ENCODE measurements at places on chromosomes 7 and 10.

DNA sequence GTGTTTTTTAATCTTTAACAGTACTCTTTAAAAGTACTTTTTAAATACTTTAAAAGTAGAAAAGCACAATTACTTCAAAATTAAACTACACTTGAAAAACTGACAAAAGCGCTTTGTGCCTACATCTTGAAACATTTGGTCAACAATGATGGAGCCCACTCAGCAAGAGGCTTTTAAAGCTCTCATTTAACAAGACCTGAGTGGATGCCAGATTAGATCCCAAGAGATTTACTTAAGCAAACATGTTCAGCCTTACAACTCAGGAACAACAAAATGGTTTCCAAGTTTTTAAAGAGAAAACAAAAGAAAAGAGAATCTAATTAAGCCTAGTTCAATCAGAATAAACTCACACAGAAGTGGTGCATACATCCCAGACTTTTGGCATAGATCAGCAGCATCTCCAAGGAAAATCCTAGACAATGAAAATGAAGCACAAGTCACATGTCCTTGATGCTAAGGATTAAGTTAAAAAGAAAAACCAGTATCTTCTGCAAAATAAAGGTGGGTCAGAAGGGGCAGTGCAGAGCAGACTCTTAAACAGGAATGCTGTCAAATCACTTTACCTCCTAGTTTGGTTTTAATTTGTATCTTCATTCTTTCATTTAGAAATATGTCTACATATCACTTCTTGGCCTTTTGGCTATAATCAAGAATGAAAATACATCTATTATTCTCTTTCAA lies 26.2 kb downstream of the HIBADH start:
- no peak for DNase-seq

DNA sequence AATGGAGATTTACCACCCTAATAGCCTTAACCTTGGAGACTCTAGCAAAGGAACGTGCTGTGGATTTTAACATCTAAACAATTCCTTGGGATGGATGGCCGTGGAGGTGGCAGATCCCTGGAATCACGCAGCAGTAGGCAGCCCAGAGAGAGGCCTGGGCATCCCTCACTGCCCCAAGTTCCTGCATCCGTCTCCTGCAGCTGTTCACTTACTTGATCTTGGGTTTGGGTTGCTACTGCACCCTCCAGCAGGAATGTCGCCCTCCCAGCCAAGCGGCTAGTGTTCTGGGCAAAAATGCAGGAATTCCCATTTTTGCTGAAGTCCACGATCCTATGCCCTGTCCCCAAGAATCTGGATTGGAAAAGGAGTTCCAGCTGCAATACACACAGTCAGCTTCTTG lies 166.7 kb upstream of the SH2B2 start:
- no peak for DNase-seq

GRCh38 chr10:107616031-107616430 lies 451.5 kb upstream of the SORCS1 start:
- DNase-seq, result no peak

- no peak for DNase-seq
These were observed 63.3 kb downstream of the IMMP2L start for GRCh38 chr7:111499027-111499426.

GRCh38 chr7:134031835-134032617 lies 95.1 kb upstream of the LRGUK start:
- DNase-seq, result no peak

DNA sequence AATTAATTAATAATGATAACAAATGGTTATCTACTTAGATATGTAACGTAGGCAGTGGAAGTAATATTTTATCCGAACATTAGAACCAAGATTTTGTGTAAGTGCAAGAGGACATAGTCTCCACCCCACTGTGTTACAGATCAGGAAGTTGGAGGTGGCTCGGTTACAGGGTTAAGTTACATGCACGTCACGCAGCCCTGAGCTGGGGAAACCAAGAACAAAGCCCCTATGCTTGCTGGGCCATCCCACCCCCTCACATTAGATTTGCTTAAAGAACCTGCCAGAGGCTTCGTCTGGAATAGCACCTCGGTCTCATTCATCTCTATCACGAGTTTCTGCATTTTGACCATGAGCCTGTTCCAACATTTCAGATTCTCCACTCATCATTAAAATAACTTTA lies 214.1 kb downstream of the ADARB2 start:
- no peak for DNase-seq

DNA sequence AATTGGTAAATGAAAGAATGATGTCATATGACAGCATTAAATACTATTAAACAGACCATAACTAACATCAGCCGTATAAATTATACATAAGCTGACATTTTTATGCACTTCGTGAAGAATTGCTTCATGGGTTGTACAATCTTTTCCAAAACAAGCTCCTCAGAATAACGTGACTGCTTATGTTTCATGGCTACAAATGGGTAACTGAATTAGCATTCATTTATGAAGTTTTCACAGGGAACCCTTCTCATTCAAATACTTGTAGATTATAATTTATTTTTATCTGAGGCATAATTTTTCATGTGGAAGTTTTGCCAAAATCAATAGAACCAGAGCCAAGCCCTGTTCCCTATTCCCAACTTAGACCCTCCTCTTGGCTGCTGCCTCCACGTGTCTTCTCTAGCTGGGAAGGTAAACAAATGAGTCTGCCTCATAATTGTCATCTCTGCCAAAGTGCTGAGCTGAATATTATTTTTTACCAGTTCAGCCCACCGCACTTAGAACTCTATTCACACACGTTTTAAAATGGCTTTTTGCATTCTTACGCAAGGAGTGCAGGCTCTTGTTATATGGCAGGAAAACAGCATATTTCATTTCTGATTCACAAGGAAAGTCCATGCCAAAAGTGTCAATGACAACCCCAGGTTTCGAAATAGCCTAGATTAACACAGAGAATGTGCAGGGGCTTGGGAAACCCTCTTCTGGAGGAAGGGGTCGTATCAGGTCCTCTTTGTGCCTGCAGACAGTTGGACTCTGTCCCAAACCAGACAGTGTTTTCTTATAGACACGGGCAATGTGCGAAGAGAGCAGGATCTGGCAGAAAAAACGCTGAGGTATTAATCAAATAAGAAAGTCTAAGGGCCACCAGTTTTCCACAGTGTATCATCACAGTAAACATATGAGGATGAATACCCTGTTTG lies 370.7 kb upstream of the MGMT start:
- DNase-seq, result no peak

- DNase-seq, result no peak
These were observed 238.5 kb downstream of the SEMA3A start for GRCh38 chr7:83956104-83956503.

DNA sequence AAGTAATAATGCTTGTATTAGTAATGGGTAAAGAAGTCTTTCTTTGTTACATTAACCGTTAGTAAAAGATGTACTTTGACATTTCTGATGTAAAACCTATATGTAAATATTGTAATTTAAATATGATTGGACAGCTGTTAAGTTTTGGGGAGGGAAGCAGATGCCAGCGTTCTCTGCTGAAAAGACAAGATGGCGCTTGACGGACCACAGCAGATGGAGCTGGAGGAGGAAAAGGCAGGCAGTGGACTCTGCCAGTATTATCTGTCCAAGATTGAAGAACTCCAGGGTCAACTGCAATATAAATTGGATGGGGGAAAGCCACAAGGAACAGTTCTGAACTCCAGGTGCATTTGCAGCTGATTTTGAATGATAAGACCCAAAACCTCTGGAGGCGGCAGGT lies 86.9 kb downstream of the ZNRF2 start:
- no peak for DNase-seq

- DNase-seq, result no peak
These were observed 74.0 kb downstream of the ARID5B start for GRCh38 chr10:61975391-61975932.

GRCh38 chr7:127035203-127035849 lies 217.4 kb downstream of the GRM8 start:
- no peak for DNase-seq

- no peak for DNase-seq
These were observed 56.1 kb upstream of the ADO start for GRCh38 chr10:62748386-62748785.

GRCh38 chr10:122376364-122376961 lies 2.0 kb downstream of the PLEKHA1 start:
- no peak for DNase-seq

DNA sequence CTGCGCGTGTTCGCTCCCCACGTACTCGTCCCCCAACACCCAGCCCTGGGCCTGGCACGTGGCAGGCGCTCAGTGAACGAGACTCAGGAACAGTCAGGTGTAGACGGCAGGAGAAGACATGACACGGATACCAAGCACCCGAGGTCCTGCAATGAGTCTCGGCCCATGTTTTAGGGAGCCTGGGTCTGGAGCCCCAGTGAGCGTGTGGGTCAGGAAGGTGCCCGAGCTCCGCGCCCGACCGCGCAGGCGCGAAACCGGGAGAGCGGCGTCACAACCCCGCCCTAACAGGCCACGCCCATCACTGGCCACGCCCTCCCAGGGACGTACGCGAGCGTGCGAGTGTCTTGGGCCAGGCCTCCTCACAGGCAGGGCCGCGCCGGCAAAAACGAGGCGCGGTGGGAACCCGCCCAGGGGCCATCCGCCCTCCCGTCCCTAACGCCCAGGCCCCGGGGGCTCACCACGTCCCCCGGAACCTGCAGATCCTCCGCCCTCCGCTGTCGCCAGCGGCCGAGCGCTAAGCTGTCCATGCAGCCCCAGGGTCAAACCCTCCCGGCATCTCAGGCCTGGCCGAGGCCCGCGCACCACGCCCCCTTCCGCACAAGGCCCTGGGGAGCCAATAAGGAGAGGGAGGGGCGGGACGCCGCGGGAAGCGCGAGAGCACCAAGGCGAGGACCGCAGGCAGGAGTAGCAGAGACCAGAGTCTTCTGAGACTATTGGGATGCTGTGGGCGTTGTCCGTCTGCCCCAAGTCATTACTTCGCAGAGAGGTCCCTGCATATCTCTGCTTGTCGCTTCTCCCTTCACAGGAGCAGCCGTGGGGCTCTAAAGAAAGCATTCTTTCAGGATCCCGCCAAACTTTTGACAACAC lies at the start of gene C10orf143:
Gene C10orf143 (minus strand): TSS at position 585 of the 867 bp plus-strand sequence. CDS start 58 bp downstream, at position 527.
- peak; percentile 97 for DNase-seq

GRCh38 chr10:61130366-61130765 lies 186.4 kb upstream of the RHOBTB1 start:
- no peak for DNase-seq

DNA sequence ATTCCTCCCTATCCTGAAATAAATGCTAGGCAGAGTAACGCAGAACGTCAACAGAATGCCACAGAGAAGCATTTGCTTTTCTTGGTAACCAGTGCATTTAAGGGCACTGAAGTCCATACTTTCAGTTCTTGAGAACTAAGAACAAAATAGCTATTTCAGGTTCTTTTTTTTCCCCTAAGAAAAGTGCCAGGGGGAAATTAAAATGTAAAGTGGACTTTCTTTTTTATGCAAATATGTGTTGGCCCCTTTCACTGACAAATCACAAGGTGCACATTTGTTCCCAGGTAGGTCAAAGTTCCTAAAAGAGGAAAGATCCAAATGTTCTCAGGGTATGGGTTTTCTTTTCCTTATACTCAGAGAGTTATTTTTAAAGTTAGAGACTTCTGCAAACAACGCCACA lies 151.5 kb downstream of the HPSE2 start:
- DNase-seq, result no peak

DNA sequence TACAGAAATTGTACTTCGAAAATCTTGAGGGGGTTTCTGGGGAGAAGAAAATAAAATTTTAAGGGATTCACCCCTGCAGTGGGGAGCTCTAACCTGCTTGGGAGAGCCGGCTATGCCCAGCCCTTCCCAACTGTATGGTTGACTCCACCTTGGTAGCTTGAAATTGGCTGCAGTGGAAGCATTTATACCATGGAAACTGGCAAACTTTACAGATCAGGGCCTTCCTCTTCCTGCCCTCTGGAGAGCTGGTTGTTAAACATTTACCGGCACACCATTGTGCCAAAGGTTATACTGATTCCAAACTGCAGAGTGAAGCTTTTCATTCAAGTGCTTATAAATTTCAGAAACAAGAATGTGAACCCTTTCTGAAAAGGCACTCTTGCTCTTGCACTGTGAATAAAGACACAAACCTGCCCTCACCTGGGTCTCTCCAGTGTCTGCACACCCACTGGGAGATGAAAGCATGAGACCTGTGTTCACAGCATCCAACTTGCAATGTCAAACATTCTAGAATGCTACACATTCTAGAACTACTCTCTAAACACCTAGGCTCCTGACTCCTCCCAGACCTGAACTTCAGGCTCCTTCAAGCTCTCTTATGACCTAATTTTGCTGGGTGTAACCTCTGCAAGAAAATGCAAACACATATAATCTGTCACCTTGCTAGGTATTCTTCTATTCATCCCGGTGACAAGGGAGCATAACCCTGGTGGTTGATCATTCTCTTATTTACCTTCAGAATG lies 44.7 kb downstream of the ABLIM1 start:
- no peak for DNase-seq

- no peak for DNase-seq
These were observed 2.7 kb downstream of the SSMEM1 start for GRCh38 chr7:130210181-130210935.

DNA sequence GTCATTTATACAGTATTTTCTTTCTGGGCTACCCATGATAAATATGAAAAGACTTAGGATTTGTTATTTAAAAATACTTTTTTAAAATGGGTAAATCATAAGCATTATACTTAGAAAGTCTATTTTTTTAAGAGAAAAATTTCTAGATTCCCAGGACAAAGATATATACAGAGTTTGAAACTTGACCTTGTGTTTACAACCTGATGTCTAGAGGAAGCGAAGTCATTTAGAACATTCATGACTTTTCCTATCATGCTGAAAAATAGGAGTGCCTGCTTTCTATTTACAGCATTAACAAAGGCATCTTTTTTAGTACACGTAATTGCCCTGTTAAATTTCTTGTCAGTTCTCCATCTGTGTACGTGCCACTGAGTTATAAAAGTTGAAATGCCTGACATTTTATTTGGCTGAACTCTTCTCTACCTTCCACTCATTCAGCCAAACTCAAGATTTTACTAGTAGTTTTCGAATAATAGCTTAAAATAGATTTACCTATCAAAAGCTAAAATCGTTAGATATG lies 23.0 kb downstream of the GNAT3 start:
- no peak for DNase-seq

- no peak for DNase-seq
These were observed 37.2 kb downstream of the CLEC2L start for GRCh38 chr7:139560678-139561077.

DNA sequence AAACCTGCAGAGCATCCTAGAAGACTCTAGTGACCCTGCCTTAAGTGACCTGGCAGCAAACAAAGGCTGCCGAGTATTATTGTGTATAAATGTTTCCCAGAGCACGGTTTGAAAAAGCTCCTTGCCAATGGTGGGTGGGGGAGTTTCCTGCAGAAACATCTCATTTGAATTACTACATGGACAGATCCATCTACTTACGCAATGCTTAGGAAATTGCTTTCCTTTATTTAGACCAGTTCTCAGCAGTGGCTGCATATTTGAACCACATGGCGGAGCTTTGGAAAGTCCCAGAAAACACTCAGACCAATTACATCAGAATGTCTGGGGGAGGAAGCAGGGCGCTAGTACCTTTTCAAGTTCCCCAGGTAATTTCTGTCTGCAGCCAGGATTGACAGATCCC lies 560.9 kb downstream of the SDK1 start:
- DNase-seq, result no peak

DNA sequence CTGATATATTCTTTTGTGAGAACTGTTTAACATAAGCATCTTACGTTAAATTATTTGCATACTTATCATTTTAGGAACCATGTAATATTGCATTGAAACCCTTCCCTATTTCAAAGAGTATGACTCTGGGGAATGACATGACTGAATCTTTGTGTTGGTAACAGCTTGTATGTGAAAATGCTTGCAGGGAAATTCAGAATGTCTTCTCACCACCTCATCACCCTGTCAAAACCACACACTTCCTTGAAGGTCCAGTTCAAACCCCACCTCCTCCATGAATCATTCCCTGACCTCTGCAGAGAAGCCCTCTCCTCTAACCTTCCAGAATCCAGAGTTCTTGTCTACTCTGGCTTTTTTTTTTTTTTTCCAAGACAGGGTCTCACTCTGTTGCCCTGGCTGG lies 26.3 kb upstream of the NKX2-3 start:
- DNase-seq, result no peak

Measured in stimulated activated CD4-positive, alpha-beta T cell treated with anti-CD3 and anti-CD28 coated beads, Interleukin-1b, Interleukin-23, amount 100 ng/mL, for 1 hour (primary cell).